ENCODE measurements at places on chromosomes 7 and 10.

DNA sequence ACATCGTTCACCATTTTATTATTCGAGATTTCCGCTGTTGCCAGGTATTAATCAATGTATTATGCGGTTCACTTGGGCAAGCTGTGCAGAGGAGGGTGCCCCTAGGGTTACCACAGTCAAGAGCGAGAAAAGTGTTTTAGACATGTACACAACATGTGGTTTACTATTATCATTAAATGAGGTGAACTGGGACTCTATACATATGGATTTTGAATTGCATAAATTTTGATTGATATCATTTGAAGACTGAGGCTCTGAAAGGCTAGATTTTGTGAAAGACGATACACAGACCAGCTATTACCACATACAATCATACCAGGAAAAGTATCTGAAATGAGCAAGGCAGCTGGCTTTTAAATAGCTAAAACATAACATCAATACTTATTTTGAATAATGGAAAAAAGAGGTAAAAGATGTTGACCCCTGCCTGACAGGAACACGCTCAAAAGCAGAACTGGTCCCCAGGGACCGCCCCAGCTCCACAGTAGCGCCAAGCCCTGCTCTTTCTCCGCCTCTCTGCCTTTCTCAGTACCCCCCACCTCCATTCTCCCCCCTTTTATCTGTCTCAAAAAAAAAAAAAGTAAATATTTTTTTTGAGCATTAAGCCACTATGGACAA lies 413.4 kb upstream of the MKI67 start:
- no peak for DNase-seq

- DNase-seq, result peak; percentile 35
These were observed 81.9 kb upstream of the INSIG1 start for GRCh38 chr7:155215576-155216325.

DNA sequence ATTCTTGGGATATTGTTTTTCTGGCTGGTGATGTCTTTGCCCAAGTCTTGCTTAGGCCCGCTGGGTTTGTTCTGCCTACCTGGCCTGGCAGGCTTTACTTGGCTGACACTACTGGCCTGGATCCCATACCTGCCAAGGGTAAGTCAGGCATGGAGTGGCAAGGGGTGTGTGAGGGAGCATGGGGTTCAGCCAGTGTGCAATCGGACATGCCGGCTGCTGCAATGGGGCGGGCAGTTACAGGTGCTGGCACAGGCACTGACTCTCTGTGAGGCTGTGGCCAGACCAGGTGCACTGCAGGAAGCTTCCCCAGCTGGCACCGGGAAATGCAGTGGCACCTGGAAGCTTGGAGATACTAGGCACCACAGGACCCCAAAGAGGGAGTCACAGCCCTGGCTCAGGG lies 168.4 kb downstream of the PON1 start:
- no peak for DNase-seq

GRCh38 chr10:78901694-78902093 lies 167.1 kb upstream of the ZMIZ1 start:
- DNase-seq, result no peak

DNA sequence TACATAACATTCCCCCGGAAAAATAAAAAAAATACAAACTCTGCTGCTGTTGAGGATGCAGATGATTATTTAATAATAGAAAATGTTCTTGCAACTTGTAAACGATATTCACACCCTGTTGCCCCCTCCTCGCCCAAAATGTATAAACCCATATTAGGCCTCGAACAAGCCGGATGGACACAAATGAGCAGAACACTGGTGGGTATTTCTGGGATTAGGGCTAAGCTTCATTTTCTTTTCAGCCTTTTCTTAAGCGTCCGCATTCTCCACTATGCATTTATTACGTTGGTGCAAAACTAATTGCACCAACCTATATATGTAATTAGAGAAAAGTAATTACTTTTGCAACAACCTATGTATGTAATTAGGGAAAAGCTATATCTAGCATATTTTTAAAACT lies 349 bp upstream of the GNG11 start:
- DNase-seq, result no peak

DNA sequence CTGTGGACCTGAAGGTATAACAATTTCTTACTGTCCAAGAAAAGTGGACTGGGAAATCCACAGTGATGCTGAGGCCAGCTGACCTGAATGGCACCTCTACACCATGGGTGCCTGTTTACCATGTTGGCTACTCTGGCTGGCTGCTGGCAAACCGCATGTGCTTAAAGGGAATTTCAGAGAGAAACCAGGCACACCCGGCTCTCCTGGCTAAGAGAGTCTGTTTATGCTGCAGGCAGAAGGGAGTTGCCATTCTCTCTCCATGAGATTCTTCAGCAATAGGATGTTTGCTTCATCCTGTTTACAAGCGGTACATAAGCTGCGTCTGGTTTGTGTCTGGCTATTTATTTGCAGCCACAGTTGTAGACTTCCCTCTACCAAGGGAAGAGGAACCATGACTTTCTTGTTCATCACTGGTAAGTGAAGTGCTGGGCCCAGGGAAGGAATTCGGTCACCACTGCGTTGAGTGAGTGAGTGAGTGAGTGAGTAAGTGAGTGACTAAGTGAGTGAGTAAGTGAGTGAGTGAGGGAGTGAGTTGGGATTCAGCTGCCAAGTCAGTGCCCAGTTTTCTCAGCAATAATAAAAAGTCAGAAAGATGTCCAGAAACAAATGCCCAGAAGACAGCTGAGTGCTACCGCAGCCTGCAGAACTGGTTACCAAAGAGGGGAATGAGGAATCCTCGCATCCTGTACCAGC lies 90.4 kb downstream of the COBL start:
- no peak for DNase-seq

GRCh38 chr10:124268976-124269375 lies 149.7 kb downstream of the OAT start:
- DNase-seq, result no peak

DNA sequence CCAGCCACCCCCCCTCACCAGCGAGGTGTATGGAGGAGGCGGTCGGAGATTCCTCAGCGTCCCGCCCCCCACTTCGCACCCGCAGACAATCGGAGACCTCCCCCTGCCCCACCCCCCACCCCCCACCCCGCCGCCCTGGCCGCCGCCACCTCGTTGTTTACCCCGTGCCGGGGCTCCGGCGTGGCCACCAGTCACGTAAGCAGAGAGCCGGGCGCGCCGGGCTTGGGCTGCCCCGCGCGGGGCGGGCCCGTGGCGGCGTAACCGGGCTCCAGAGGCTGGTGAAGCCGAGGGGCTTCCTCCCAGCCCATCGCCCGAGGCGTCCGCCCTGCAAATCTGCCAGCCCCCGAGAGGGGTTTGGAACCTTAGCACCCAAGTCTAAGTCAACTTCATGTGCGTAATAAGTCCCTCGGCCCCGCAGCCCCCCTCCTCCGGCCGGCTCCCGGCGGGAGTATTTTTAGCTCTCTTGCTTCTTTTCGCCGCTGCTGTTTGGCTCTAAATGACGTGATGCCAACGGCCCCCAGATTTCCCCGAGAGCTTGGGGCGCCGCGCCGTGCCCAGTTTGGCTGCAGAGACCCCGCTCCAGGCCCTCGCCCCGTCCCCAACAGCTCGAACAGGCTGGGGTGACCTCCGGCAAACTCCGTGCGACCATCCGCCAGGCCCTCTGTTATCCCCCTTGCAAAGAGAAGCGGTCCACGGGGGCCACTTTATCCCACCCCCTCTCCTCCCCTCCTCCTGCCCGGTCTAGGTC lies 2.7 kb downstream of the MXI1 start:
- DNase-seq, result peak; percentile 73

- no peak for DNase-seq
These were observed 180.0 kb downstream of the GRID1 start for GRCh38 chr10:86186633-86187032.

- DNase-seq, result no peak
These were observed 60.8 kb upstream of the NAMPT start for GRCh38 chr7:106345421-106346166.

DNA sequence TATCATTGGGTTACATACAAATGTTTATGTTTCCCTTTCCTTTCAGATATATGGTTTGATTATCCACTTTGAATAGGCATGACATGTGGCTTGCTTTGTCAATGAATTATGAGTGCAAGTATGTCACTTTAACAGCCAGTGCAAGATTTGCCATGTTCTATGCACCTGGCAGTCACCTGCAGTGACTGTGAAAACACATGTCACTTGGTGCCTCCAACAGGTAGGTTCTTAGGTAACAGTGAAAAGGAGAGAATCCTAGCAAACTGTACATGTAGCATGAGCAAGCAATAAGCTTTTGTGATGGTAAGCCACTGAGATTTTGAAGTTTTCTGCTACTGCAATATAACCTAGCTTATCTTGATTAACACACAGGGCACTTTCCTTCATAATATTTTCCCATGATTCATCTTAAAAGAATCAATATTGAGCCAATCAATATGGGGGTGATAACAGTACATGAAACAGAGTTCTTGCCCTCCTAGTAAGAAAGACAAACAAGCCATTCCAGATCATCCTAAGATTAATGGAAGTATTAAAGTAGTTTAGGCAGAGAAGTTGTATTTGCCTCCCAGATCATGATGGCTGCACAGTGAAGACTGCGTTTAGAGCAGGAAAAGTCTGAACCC lies 7.9 kb upstream of the RALA start:
- DNase-seq, result peak; percentile 42

GRCh38 chr10:23359692-23360380 lies 15.2 kb upstream of the C10orf67 start:
- DNase-seq, result no peak

- no peak for DNase-seq
These were observed 1111.0 kb downstream of the XPNPEP1 start for GRCh38 chr10:108812296-108812695.

GRCh38 chr10:11673346-11674280 lies 62.2 kb upstream of the USP6NL start:
- DNase-seq, result peak; percentile 33
